ENCODE measurements at places on chromosomes 4 and X.

GRCh38 chr4:80431203-80431965 lies 95.9 kb downstream of the CFAP299 start:
- no peak for DNase-seq

DNA sequence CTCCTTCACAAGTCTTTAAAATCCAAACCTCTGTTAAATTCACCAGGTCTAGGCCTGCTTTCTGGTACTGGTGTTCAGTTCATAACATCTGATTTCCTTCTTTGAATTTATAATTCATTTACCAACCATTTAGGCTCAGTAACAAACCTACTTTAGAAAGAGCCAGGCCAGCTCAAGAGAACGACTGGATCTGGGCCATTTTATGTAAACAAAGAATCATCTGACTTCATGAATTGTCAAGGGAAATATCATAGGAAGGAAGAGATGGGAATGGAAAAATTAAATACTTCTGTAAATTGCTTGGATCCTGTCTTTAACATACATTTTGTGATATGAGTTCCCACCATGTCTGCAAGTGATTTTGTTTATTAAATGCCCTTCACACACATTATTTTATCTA lies 36.5 kb downstream of the DCHS2 start:
- no peak for DNase-seq

DNA sequence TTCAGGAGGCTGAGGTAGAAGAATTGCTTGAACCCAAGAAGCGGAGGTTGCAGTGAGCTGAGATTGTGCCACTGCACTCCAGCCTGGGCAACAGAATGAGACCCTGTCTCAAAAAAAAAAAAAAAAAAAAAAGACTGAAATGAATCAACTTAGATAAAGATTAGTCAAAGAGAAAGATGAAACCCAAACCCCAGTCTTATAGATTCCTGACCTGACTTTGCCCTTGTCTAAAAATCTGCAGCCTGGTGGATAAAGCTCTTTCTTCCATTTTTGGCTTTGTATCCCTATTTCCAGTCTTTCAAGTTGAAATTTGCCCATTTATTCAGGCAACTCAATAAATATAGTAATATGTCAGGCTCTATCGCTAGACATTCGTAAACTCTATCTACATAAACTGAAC lies 39.3 kb upstream of the SPINK2 start:
- DNase-seq, result no peak

GRCh38 chr4:123936621-123937043 lies 540.0 kb downstream of the SPRY1 start:
- no peak for DNase-seq

DNA sequence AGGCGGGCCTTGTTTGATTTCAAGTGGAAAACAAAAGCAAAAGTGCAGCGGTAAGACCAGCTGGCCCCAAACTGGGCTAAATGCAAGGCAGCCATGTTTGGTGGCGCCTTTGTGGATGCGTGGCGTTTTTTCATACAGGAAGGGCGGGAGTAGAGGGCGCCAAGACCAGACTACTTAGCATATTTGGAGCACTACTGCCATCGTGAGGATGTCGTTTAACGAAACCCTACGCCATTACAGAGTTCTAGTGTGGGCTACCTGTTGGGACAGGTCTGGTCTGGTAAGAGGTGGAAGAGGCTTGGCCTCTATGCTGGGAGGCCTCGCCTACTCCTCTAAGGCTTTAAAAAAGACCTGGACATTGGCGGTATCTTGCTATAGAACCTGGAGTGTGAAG lies 230.7 kb upstream of the STK26 start:
- peak; percentile 13 for DNase-seq

- no peak for DNase-seq
Measured at GRCh38 chr4:84847978-84848377, 118.5 kb downstream of the WDFY3 start.

DNA sequence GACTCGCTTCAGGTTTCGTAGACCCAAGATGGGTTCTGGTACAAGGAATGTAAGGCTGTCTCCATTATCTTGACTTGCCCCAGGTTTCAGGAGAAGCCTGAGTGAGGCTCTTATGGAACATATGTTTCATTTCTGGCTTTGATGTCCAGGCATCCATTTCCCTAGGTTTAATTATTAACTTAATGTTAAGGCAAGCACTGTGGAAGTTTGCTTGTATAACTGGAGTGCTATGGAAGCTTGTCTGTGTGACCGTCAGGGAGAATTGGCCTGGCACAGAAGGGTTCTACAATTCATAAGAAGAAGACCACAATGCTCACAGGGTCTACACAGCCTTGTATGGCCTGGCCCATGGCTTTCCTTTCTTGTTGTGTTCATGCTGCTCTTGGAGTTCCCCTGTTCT lies 47.2 kb upstream of the PPP1R2C start:
- DNase-seq, result no peak

Measured in activated gamma-delta T cell (primary cell).